ENCODE measurements at places on chromosomes 1 and 21. TPM values are rescaled to one million over a fixed set of nuclear protein-coding genes. Genes with fewer than 3 reads are reported as not detected.

C4BPA gene
- not detected for total RNA-seq

PCBP3 gene
- total RNA-seq, result 3.2 TPM

DNA sequence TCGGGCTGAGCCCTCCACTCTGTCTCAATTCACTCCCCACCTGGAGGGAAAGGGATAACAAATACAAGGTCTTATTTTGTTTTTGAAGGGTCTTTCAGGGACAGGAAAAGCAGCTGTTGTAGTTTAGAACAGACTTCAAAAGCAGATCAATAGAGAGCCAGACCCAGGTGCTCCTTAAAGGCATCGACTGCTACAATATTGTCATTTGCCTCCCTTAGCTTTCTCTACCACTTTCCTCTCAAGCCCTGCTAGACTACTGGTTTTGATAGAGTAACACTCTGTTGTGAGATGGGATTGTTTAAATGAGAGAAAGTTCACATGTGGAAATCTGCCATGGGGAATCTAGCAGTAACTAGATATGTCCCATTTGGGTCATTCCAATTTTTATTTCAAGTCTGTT lies 24.0 kb downstream of the RGS7 start:
- no peak overlapping the region for H3K27ac ChIP-seq
- H3K27me3 ChIP-seq, result no peaks in the 10 kb centered on the region
- no peak for DNase-seq
- no peak overlapping the region for H3K4me3 ChIP-seq

- DNase-seq, result no peak
- no peaks in the 10 kb centered on the region for H3K4me1 ChIP-seq
- H3K27me3 ChIP-seq, result no peaks in the 10 kb centered on the region
- H3K27ac ChIP-seq, result no peak overlapping the region
- no peak overlapping the region for H3K4me3 ChIP-seq
Measured at GRCh38 chr1:84800090-84801073, 92.6 kb downstream of the LPAR3 start.
